ENCODE measurements at places on chromosomes 4 and X.
A peak's percentile ranks its signal among the peaks of the same experiment; 100 is the strongest.

GRCh38 chrX:129772796-129773431 is 6.8 kb upstream of the SASH3 start:
- peak; percentile 82 for DNase-seq

DNA sequence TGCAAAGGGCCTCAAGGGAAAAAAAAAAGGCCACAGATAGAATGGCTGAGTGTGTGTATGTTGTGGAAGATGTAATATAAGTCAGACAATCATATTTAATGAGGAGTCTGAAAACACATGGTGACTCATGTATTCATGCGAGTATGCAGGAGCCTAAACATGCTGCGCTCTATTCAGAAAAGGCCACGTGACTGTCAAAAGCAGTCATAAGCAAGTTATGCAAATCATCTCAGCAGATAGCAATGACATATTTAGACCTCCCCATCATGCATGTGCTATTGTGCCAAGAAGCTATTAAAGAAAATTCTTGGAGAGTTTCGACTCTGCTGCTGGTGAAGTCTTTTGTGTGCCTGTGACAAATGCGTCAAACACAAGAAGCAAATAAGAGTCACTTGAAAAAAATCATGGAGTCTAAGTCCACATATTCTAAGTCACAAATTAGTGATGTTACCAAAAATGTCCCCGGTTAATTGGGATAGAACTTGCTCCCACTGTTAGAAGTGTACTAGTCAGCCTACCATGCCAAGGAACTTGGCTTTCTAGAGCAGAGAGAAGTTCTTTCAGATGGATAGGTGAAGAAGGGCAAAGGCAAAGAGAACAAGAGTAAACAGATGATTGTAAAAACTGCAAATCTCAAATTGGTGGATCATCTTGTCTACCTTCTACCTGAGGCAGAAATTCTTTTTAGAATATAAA is 5.0 kb downstream of the LNX1 start:
- DNase-seq = no peak

DNA sequence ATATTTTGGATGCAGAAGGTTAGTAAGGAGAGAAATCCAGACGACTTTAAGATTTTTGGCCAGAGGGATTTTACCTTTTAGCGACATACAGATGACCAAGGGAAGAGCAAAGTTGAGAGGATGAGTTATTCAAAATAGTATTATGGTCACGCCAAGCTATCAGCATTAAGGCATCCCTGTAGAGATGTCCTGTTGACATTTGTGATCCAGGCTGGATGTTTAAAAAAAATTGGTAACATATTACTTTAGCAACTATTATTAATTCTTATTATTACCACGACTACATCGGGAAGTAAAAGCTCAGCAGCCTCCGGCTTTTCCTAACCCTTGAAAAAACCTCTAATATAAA is 562 bp upstream of the OSTC start:
- no peak for DNase-seq

GRCh38 chr4:156290811-156291210 is 337.1 kb upstream of the CTSO start:
- DNase-seq = no peak

- no peak for DNase-seq
Observed at GRCh38 chrX:39551762-39552161, 546.0 kb downstream of the BCOR start.

GRCh38 chr4:76984788-76985211 is 35.2 kb downstream of the SEPTIN11 start:
- no peak for DNase-seq

DNA sequence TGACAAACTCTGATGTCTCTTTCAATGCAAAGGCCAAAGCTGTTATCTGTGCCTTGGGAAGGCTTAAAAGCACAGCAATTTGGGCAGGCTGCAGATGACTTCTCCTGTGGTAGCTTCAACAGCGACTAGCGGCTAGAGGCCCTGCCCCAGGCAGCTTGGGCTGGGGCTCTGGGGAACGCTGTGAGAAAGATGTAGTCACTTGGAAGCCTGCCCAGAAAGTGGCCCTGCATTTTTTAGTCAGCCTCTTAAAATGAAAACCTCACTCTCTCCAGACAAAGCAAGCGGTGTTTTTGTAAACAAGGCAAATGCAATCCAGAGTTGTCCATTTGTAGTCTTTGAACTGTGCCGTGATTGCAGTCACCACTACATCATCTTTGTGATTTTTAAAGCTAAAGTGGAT is 27.5 kb downstream of the PCYT1B start:
- DNase-seq = no peak

GRCh38 chr4:95537863-95538488 is 10.8 kb downstream of the UNC5C start:
- no peak for DNase-seq

DNA sequence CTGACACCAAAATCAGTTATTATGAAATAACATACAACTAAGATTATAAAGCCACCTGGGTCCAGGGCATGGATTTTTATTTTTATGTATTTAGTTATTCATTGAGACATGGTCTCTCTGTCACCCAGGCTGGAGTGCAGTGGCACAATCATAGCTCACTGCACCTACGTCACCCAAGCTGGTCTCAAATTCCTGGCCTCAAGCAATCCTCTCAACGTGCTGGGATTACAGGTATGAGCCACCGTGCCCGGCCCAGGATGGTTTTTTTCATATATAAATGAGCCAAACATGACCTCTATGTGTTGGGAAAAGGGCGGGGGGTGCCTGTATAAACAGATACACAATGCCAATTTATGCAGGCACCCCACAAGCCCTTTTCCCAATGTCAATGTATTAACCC is 24.6 kb downstream of the ZNF630 start:
- DNase-seq = no peak

DNA sequence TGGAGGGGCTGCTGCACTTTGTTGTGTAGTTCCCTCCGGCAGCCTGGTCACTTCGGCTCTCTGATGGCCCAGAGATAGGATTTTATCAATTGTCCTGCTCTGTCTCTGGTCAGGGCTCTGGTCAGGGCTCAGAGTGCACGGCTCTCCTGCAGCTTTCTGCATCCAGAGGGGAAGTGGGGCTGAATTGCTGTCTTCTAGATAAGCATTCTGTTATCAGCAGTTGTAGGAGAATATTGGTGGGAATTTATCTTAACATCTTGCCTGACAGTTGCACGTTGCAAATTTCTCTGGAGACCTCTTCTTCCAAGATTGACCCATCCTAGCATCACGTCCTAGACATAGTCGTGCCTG is 62.8 kb downstream of the FAM193A start:
- DNase-seq = no peak

GRCh38 chrX:78514852-78515251 is 144.3 kb downstream of the RTL3 start:
- no peak for DNase-seq

DNA sequence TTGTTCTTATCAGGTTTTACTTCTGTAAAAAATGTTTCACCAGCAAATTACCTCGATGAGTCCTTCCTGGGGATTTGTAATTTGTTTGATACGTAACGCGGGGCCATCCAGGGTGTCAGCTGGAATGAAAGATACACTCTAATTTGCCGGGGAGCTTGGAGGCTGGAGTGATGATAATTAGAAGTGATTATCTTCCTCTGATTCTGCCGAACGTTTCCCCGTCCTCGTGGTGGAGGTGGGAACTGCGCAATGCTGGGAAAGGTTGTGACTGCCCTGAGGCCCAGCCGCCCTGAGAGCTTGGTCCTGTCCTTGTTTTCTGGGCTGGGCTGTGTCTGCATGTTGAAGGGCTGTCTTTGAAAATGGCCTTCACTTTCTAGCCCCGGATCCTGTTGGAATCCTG is 48.0 kb downstream of the SORCS2 start:
- no peak for DNase-seq

DNA sequence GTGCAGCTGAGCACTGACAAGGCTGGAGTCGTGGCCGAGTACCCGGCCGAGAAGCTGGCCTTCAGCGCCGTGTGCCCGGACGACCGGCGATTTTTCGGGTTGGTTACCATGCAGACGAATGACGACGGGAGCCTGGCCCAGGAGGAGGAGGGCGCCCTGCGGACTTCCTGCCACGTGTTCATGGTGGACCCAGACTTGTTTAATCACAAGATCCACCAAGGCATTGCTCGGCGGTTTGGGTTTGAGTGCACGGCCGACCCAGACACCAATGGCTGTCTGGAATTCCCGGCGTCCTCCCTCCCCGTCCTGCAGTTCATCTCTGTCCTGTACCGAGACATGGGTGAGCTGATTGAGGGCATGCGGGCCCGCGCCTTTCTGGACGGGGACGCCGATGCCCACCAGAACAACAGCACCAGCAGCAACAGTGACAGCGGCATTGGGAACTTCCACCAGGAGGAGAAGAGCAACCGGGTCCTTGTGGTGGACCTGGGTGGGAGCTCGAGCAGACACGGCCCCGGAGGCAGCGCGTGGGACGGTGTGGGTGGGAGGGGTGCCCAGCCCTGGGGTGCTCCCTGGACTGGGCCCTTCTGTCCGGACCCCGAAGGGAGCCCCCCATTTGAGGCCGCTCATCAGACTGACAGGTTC is 24.3 kb downstream of the RGS12 start:
- DNase-seq = peak; percentile 35

DNA sequence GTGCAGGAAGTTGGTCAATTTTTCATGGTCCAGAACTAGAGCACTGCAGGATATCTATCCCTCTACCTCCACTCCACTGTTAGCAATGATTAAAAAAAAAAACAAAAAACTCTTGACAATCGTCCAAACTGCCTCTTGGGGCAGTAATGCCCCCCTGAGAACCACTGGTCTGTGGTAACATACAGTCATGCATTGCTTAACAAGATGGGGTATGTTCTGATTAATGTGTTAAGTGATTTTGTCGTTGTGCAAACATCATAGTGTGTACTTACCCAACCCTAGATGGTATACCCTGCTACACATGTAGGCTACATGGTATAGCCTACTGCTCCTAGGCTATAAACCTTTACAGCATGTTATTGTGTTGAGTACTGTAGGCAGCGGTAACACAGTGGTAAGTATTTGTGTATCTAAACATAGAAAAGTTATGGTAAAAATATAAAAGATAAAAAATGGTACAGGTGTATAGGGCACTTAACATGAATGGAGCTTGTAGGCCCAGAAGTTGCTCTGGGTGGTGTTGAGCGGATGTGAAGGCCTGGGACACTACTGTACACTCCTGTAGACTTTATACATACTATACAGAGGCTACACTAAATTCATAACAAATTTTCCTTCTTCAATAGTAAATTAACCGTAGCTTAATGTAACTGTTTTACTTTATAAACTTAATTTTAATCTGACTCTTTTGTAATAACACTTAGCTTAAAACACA is 34.1 kb downstream of the ART3 start:
- DNase-seq = no peak

- no peak for DNase-seq
Observed at GRCh38 chrX:6983207-6983955, 164.1 kb upstream of the STS start.

GRCh38 chr4:111905511-111905910 is 239.7 kb upstream of the FAM241A start:
- DNase-seq = no peak

- DNase-seq = no peak
Observed at GRCh38 chr4:88446124-88446523, 10.8 kb upstream of the HERC5 start.

DNA sequence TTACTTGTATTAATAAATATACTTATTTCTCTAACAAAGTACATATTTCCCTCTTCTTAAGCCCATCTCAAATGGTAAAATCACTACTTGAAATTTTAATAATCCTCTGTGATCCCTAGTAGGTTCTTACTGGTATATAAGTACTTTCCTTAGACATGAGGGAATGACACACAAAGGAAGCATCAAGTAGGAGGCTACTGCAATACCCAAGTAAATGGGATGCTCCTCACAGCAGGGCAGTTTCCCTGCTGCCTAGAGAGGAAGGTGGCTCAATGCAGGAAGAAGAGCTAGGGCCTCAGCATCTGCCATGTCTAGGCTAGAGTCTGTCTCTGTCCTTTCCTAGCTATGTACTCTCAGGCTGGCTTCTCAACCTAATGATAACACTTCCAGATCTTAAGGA is 122.1 kb upstream of the DIPK2B start:
- no peak for DNase-seq

- DNase-seq = no peak
Observed at GRCh38 chr4:1380368-1381151, 25.7 kb downstream of the NKX1-1 start.

GRCh38 chr4:142913034-142913433 is 66.9 kb upstream of the INPP4B start:
- DNase-seq = no peak

DNA sequence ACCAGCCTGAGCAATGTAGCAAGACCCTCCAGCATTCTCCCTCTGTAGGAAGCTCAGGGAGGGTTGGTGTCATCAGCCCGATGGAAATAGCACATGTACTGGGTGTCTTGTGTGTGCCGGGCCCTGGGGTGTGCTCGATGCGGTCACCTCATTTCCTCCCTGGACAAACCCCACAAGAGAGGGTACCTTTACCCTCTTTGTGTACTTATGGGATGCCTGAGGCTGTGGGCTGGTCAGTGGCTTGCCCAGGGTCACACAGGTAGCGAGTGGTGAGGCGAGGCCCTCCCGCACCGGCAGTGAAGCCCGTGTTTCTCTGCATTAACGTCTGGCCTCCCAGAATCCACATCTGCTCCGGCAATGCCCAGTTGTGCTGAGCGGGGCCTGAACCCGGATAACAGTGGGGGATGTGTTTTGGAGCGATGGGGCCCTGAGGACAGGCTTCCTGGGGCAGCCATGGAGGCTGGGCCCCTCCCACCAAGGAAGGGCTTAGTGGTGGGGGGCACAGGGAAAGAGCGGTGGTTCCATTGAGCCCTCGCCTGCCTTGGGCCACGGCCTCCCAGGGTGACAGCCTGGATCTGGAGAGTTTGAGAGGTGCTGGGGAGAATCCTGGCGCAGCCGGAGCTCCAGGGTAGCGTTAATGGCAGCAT is 8.1 kb downstream of the PSAPL1 start:
- DNase-seq = no peak

- no peak for DNase-seq
Observed at GRCh38 chrX:724256-724655, 93.7 kb downstream of the SHOX start.

DNA sequence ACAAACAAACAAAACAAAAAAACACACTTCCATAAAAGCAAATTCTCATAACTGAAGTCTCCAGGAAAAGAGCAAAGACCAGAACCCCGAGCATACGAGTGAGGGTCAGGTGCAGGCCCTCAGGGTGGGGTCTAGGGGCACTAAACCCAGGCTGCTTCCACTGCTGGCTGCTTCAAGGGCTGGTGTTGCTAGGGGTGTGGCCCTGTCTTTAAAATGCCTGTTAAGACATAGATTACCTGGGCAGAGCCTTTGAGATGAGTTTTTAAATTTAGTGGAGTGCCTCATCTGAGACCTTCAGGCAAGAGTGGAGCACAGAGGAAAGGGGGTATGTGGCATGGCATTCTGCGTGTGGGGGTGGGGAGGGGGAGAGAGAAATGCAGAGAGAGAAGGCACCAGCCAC is 87.0 kb downstream of the FHDC1 start:
- no peak for DNase-seq

DNA sequence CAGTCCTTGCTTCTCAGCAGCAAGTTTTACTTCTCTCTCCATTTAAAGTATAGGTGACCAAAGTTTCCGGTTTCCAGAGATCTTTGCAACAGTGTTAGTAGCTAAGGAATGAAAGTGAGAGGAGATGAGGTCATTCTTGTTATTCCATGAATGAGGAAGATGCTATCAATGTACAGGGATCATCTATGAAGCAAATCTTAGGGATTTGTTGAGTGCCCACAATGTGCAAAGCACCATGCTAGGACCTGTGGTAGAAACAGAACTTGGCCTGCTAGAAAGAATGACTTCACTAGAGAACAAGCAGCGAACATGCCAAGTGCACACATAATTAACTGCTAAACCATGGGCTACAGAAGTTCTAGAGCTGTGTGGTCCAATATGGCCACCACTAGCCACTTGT is 112.5 kb downstream of the MID1 start:
- DNase-seq = no peak

GRCh38 chr4:1368421-1369090 is 21.5 kb downstream of the UVSSA start:
- DNase-seq = no peak
